ENCODE measurements at places on chromosomes 6 and 20.

GRCh38 chr6:129748901-129749748 lies 39.1 kb upstream of the ARHGAP18 start:
- no peak for DNase-seq

GRCh38 chr6:164419099-164419498 lies 890.3 kb downstream of the C6orf118 start:
- no peak for DNase-seq

DNA sequence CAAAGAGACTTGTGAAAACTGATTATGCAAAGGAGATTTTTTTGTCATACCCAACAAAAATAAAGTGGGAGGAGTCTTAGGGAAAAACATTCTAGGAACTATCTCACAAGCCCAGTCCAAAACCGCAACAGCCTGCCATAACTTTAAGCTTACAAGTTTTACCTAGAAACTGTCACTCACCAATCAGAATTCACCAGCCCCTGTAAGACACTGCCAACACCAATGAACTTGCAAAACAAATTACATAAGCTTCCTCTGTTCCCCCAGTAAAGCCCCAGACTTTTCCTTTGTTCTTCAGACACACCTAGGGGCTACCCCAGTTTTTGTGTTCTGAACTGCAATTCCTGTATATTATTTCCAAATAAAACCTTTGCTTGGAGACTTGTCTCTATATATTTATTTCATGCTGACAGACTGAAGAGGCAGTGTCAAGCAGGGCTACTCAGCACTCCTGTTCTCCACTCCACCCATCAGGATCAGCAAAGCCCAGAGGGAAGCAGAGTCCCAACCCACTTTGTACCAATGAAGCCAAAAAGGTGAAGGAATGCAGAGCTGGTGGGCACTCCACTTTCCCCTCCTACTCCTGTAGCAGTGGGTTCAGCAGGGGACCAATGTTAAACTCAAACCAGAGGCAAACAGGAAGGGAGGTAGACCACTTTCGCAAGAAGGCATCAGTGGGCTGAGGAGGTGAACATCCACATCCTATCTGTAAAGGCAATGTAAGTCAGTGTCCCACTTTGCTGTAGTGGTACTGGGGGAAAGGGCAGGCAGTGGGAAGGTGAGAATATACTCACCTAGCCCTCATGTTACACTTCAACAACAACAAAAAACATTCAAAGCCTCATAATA lies 142.5 kb upstream of the RUNX2 start:
- no peak for DNase-seq

GRCh38 chr6:130900913-130901312 lies 73.7 kb downstream of the SMLR1 start:
- no peak for DNase-seq

DNA sequence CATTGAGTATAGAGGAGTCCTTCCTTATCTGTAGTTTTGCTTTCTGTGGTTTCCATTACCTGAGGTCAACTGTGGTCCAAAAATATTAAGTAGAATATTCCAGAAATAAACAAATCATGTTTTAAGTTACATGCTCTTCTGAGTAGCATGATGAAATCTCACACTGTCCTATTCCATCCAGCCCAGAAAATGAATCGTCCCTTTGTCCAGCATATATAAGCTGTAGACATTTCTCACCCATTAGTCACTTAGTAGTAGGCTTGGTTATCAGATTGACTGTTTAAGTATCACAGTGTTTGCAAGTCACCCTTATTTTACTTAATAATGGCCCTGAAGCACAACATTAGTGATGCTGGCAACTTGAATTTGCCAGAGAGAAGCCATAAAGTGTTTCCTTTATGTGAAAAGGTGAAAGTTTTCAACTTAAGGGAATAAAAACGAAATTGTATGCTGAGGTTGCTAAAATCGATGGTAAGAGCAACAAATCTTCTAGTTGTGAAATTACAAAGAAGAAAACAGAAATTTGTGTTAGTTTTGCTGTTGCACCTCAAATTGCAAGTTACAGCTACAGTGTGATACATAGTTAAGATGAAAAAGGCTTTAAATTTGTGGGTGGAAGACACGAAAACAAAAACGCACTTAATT lies 198.6 kb upstream of the SIM1 start:
- DNase-seq, result no peak

GRCh38 chr20:13611611-13612125 lies 27.1 kb downstream of the TASP1 start:
- DNase-seq, result no peak

Data from esophagus muscularis mucosa (tissue), 4 donors.